NCI-H1694 treated with DMSO at 0.1 percent for 48 hours (cell line): ENCODE measurements at places on chromosomes 12 and 14.
A peak's percentile ranks its signal among the peaks of the same experiment; 100 is the strongest.

GRCh38 chr12:90099288-90099687 lies 390.6 kb upstream of the ATP2B1 start:
- DNase-seq, result no peak

- no peak for DNase-seq
These were observed 53.6 kb downstream of the FBXO34 start for GRCh38 chr14:55324812-55325211.

GRCh38 chr14:32785585-32785984 lies 153.1 kb upstream of the NPAS3 start:
- DNase-seq, result no peak

- DNase-seq, result no peak
These were observed 7.8 kb upstream of the PHC1 start for GRCh38 chr12:8906266-8907180.

- DNase-seq, result no peak
These were observed 42.4 kb downstream of the RALGAPA1 start for GRCh38 chr14:35766700-35767082.

GRCh38 chr12:12481631-12482030 lies 81.0 kb downstream of the DUSP16 start:
- DNase-seq, result no peak

GRCh38 chr14:33940561-33941011 lies 10.3 kb downstream of the EGLN3 start:
- DNase-seq, result no peak

- DNase-seq, result no peak
These were observed 164.5 kb downstream of the CRADD start for GRCh38 chr12:93841671-93842070.

GRCh38 chr12:85036733-85037132 lies 582 bp downstream of the LRRIQ1 start:
- DNase-seq, result no peak

- DNase-seq, result no peak
These were observed 39.7 kb downstream of the KRT80 start for GRCh38 chr12:52151837-52152783.

GRCh38 chr14:50666772-50667683 lies 1.1 kb downstream of the SAV1 start:
- DNase-seq, result peak; percentile 19

GRCh38 chr12:105317942-105318621 lies 12.4 kb upstream of the C12orf75 start:
- DNase-seq, result no peak

DNA sequence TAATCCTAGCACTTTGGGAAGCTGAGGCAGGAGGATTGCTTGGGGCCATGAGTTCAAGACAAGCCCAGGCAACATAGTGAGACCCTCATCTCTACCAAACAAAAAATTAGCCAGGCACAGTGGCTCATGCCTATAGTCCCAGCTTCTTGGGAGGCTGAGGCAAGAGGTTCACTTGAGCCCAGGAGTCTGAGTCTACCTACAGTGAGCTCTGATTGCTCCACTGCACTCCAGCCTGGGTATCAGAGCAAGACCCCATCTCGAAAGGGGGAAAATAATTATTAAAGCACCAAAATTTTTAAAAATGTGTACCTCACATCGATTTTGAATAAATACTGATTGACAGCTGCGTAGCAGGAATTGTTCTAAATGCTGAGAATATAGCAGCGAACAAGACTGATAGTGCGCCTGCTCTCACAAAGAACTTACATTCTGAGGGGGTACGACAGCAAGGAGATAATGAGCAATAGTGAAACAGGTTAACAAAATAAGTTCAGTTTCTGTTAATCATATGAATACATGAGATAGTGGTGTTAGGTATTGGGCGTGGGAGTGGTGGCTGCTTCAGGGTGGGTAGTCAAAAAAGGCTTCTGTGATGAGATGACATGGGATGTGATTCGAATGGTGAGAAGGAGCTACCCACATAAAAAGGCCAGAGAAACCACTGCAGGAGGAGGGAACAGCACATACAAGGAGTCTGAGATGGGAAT lies 19.6 kb downstream of the HCFC2 start:
- DNase-seq, result no peak

GRCh38 chr14:55731881-55732498 lies 152.0 kb downstream of the KTN1 start:
- DNase-seq, result peak; percentile 27

DNA sequence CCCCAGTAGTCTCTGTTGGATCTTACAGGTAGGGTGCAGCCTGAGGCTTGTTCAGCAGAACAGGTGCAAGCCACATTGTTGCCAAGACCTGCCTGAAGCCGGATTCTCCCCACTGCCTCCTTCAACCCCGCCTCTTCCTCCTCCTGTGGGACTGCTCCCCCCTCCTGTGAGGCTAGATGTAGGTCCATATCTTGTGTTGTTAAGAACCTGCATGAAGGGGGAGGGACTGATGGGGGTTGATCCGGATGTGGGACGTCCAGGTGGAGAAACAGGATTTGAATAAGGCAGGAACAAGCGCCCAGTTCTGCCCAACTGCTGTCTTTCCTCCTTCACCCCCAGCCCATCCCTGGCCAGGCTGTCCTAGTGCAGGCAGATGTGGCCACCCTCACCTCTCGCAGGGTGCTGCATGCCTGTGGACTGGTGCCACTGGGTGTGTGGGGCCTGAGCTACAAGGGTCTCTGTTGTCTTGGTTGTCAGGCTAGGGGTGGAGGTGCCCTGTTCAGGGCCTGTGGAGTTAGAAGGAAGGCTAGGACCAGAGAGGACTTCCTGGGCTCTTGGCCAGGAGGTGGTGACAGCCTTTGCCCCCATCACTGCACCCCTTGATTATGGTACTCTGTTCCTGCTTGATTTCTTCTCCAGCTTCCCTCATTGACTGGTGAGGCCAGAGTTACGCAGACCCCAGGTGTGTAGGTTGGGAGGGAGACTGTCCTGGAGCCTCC lies 1.4 kb downstream of the NR4A1 start:
- no peak for DNase-seq

DNA sequence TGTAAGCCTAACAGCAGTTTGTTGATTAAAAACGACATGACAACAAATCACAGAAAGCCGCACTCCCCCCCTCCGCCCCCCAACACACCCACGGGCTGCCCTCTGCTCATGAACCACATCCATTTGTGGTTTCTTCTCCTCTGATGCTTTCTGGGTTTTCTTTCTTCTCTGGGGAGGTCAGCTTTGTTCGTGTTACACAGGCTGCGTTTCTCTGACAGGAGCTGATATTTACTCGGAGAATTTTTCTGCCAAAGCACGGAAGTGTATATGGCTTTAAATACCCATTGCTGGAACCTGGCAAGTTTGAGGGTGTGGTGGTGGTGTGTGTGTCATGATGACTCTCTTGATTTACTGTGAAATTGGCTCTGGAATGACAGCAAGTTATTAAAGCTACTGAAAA lies 883.7 kb upstream of the TMEM132C start:
- no peak for DNase-seq

DNA sequence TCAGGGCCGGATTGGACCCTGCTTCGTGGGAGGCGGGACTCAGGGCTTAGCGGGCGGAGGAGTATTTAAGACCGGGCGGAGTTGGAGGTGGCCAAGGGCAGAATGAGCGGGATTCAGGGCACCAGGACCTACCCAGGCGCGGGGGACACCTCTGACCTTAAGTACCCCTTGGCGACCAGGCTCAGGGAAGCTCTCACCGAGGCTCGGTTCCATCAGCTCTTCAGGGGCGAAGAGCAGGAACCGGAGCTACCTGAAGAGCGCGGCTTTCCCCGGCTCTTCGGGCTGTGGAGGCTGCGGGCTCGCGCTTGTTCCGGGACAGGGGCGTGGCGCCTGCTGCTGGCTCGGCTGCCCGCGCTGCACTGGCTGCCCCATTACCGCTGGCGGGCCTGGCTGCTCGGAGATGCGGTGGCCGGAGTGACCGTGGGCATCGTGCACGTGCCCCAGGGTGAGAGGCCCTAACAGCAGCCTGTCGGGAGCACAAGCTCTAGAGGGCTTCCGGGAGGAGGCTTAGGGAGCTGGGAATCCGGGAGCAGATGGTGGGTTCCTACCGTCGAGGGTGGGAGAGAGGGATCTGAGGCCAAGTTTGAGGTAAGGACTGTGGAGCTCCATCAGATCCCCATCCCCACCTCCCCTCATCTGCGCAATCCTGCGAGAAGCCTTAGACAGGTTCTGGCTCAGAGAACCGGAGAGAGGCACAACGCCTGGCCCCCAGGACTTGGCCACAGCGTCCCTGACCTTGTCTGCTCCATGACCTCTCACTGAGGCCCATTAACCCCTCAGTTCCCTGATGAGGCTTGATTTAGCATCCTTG lies 8.4 kb downstream of the ARHGEF25 start:
- no peak for DNase-seq

- DNase-seq, result no peak
These were observed 42.7 kb downstream of the CDC42BPB start for GRCh38 chr14:103014466-103015228.

DNA sequence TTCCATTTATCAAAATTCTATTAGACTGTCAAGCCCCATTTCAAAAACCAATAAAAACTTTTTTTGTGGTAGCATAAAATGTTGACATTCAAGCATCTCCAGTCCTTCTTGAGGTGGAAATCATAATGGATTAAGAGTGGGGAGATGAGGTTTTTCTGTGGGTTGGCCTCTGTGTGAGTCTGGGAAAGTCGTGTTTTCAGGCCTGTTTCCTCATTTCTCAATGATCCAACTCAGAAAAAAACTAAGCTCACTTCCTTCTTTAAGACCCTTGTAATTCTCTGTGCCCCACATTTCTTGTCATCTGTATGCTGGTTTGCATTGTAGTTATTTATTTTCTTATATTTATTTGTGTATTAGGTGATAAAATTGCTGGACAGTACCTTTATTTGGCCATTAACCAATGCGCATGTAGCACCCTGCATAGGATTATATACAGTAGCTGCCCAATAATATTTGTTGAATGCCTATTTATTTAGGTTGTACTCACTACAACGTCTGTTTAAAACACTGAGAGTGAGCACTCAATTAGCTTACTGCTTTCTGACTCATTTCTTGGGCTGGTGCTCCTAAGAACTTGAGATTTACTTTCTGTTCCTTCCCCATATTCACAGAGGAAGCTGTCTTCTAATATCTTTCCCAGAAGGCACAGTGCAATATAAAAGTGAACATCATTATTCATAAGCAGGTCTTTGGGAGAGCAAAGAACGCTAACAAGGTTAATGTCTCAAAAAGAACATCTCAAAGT lies 121.9 kb downstream of the DNAI7 start:
- no peak for DNase-seq

DNA sequence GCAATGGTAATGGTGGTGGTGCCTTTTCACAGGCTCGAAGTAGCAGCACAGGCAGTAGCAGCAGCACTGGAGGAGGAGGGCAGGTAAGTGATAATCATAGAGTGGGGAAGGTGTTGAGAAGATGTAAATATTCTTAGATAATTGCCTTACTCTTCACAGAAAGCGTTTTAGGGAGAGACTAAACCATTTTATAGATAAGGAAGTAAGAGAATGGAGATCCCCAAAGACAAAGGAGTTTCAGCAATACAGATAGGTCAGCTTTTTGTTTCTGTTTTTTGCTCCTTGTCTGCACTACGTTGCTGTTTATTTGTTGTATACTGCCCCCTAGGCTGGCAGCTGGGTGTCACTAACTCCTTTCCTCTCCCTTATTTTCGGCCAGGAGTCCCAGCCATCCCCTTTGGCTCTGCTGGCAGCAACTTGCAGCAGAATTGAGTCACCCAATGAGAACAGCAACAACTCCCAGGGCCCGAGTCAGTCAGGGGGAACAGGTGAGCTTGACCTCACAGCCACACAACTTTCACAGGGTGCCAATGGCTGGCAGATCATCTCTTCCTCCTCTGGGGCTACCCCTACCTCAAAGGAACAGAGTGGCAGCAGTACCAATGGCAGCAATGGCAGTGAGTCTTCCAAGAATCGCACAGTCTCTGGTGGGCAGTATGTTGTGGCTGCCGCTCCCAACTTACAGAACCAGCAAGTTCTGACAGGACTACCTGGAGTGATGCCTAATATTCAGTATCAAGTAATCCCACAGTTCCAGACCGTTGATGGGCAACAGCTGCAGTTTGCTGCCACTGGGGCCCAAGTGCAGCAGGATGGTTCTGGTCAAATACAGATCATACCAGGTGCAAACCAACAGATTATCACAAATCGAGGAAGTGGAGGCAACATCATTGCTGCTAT lies 2.0 kb downstream of the SP1 start:
- DNase-seq, result peak; percentile 15

DNA sequence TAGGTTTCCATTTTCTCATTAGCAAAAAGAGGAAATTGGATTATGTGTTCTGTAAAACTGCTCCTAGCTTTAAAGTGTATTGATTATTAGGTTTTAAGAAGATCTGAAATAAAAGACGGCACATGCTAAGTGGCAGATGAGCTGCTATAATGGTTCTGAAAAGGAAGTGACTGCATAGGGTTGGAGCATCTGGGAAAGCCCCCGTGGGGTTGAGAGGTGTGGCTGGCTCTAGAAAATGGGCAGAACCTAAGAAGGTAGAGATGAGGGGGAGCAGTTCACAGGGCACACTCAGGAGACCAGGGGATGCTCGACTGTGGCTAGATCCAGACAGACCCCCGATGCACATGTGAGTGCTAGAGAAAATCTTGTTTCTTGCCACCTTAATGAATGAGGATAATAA lies 1.9 kb downstream of the IFNG-AS1 start:
- DNase-seq, result no peak

GRCh38 chr14:97624985-97625384 lies 827.8 kb downstream of the VRK1 start:
- DNase-seq, result no peak

- peak; percentile 57 for DNase-seq
These were observed 481.8 kb downstream of the TMEM117 start for GRCh38 chr12:44317651-44318126.

DNA sequence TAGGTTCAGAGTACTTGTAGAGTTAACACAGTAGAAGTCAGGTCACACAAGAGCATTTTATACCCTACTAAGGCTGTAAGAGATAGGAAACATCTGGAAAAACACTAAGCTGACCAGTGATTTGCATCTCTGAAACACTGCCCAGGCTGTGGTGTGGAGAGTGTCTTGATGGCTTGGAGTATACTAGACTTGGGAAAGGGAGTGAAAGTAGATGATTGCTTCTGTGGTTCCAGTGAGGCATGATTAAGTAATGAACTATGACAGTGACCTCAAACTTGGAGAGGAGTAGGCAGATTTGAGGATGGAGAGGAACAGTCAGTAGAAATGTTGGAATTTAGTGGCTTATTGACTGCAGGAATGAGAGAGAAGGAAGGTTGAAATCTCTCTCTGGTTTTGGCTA lies 201.2 kb downstream of the FLRT2 start:
- DNase-seq, result no peak

GRCh38 chr12:107130830-107131611 lies 37.7 kb upstream of the CRY1 start:
- peak; percentile 84 for DNase-seq

DNA sequence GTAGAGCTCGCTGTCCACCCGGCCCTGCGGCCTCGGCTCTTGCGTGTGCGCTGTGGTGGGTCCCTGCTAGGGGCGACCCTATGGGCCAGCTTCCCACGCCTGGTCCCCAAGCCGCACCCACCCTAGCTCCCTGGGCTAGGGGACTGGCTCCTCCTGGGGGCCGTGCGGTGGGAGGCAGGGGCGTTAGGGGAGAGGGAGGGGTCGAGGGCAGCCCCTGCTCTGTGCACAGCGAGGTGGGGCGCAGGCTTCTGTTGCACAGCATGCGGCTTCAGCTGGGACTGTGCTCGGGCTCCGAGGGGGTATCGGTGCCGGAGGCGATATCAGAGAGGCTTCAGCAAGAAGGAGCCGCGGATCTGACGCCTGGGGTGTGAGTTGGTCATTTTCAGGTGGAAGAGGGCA lies 86.1 kb downstream of the ALG10 start:
- no peak for DNase-seq
